Frontal cortex (tissue), 4 donors: ENCODE measurements at places on chromosomes 2 and 18. TPM values are rescaled to one million over a fixed set of nuclear protein-coding genes. Genes with fewer than 3 reads are reported as not detected.

CNRIP1 gene
- total RNA-seq: 73.8 TPM

SPP2 gene
- total RNA-seq: not detected

GULP1 gene
- 51.4 TPM for total RNA-seq

TRAK2 gene
- 53.8 TPM for total RNA-seq

BOK gene
- 20.8 TPM for total RNA-seq

NEU4 gene
- total RNA-seq: 1.6 TPM

ANKRD23 gene
- total RNA-seq: 4.1 TPM

CYTIP gene
- total RNA-seq: 2.9 TPM

REG3A gene
- not detected for total RNA-seq

LYG2 gene
- total RNA-seq: not detected

SMARCAL1 gene
- total RNA-seq: 12.6 TPM

DNAH6 gene
- total RNA-seq: 4.9 TPM

KCNG3 gene
- total RNA-seq: 1.2 TPM

OSR1 gene
- 3.7 TPM for total RNA-seq

TRIM43 gene
- total RNA-seq: not detected

RGPD4 gene
- total RNA-seq: not detected

GNLY gene
- total RNA-seq: not detected

ACKR3 gene
- total RNA-seq: 20.0 TPM

PIEZO2 gene
- 2.4 TPM for total RNA-seq
